ENCODE measurements at places on chromosomes 3 and 15.

DNA sequence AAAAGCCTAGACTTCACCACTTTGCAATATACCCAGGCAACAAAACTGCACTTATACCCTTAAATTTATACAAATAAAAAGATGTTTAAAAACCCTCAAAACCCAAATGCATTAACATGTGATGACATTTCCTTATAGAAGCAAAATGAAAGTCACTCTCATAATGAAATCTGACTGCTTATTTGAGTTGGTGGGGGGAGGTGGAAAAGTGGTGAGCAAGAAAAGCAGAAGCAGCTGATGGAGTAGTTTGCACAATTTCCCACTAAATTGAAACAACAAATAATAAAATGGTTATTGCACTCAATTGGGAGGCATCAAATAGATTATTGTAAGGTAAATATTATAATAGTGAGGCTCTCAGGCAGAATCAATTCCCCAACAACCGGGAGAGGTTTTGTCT is 54.0 kb upstream of the GADL1 start:
- DNase-seq: no peak

GRCh38 chr15:66069751-66070150 is 183.8 kb downstream of the MEGF11 start:
- DNase-seq: no peak

- no peak for DNase-seq
Observed at GRCh38 chr3:47847801-47848518, 45.0 kb downstream of the DHX30 start.

DNA sequence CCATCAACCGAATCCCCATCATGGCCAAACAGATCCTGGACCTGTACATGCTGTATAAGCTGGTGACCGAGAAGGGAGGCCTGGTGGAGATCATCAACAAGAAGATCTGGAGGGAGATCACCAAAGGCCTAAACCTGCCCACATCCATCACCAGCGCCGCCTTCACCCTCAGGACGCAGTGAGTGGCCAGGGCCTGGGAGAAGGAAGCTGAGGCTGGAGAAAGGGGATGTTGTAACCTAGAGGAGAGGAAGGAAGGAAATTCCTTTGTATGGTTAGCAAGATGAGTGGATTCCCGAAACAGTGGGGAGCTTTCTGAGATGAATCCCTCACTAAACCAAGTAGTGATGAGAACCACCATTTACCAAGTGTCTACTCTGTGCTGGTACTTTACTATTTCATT is 25.8 kb upstream of the CLK3 start:
- no peak for DNase-seq

GRCh38 chr15:77107531-77108355 is 36.8 kb upstream of the TSPAN3 start:
- DNase-seq: no peak

DNA sequence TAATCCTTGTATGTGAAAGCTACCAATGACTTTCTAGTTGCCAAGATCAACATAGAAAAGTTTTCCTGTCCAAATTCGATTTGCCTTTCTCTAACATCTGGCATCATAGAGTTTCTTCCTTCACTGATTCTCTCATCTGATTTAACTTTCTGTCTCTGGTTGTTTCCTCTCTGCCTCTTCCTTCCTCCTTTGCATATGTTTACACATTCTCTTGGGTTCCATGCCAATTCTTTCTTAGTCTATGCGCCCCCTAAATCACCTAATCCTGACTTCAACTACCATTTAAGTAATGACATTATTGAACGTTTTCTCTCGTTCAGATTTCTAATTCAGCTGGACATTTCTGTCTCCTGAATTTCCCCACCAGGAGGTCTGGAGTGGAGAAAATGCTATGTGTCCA is 561.9 kb upstream of the TGFBR2 start:
- no peak for DNase-seq

DNA sequence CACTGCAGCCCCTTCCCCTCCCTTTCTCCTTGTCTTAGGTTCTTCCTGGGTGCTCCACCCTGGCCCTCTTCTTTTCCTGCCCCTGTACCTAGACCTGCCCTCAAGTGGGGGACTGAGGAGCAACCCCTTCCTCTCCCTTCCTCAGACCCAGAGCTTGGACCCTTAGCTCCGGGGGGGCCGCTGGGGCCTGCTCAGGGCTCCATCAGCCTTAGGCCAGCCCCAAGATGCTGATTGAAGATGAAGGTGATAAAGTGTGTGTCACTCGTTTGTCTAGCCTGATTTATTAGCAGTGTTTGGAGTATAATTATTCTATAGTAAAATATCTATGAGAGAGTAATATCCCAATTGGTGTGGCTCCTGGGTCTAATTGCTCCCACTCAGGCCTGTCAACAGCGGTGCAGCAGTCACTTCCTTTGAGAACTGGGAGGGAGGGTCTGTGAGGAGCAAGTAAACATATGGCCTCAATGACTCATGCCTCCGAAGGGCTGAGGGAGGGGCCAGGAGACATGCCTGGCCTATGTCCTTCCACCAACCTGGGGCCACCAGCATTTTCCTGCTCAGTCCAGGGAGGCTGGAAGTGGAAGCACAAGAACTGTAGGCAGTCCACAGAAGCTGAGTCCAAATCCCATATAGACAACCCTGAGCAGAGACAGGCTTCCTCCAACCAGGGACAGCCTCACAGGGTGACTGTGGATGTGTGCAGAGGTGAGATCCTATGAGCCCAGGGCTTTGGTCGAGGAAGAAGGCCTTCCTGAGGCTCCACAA is 123.2 kb downstream of the DNAJB8 start:
- no peak for DNase-seq

- DNase-seq: no peak
Observed at GRCh38 chr15:35691891-35692867, 146.2 kb upstream of the DPH6 start.

- DNase-seq: no peak
Observed at GRCh38 chr3:9837701-9838582, 5.9 kb downstream of the RPUSD3 start.

DNA sequence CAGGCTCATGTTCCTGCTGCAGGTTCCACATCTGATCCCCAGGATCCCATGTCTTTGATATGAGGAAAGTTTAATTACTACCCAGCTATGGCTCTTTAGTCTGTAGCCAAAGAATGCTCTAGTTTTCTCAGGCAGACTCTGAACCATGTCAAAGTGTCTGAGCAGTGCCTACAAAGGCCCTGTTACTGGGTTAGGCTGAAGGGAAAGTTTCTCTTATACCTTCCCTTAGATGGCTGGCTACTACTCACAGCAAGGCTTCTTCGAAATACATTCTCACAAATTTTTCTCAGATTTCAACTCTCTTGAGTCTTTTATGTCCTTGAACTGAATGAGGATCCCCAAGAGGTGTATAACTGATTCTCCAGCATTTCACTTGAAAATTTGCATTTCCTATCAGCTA is 102.4 kb downstream of the NR1D2 start:
- DNase-seq: no peak

- DNase-seq: no peak
Observed at GRCh38 chr3:151660885-151661284, 72.8 kb upstream of the AADACL2 start.

GRCh38 chr3:71989165-71989564 is 204.2 kb upstream of the PROK2 start:
- DNase-seq: no peak

- no peak for DNase-seq
Observed at GRCh38 chr3:113601240-113601639, 68.9 kb downstream of the SIDT1 start.

DNA sequence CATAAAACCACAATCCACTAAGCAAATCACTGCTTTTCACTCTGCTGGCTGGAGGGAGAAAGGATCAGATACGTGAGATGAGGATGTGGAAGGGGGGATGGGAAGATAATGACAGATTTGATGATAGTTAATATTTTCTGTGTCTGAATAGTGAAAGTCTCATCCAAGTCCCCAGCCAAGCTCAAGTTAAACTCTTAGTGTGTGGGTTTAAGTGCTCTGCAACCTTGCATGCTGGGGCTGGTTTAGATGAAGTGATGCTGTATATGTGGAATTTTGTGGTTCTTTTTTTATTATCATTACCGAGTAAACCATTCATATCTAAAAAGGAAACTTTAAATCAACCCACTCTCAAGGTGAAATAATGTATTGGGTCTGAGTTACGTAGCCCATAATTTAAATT is 111.0 kb downstream of the TPRG1 start:
- DNase-seq: no peak

- DNase-seq: no peak
Observed at GRCh38 chr15:28079313-28079969, 19.7 kb downstream of the OCA2 start.

DNA sequence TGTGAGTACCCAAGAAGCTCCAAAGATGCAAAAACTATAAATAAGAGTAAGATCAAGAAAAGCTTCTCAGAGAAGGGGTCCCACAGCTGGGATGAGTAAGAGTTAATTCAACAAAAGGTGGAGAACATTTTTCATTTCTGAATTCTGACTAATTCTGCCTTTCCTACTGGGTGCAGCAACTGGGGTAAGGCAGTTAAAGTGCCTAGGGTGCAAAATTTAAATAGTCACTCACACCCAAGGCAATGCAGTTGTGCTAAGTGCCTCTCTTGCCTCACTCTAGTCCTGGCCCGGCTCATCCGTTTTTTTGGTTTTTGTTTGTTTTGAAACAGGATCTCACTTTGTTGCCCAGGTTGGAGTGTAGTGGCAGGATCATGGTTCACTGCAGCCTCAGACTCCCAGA is 240.2 kb downstream of the TP63 start:
- DNase-seq: no peak

DNA sequence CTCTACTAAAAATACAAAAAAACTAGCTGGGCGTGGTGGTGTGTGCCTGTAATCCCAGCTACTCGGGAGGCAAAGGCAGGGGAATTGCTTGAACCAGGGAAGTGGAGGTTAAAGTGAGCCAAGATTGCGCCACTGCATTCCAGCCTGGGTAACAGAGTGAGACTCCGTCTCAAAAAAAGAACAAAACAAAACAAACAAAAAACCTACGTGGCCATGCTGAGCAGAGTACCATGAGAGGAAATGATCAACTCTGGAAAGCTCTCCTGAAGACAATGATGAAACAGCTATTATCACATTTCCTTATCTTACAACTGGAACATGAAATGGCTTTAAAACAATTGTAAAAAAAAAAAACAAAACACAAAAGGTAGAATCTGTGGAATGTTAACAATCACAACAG is 75.2 kb downstream of the CHSY1 start:
- no peak for DNase-seq

GRCh38 chr3:66659056-66659455 is 158.2 kb upstream of the LRIG1 start:
- DNase-seq: no peak

GRCh38 chr15:42604894-42605744 is 29.7 kb downstream of the STARD9 start:
- DNase-seq: no peak

- DNase-seq: no peak
Observed at GRCh38 chr15:99452728-99453636, 112.8 kb upstream of the MEF2A start.

Measured in AG09319 (cell line).